BE2C (cell line): ENCODE measurements at places on chromosomes 3 and 15.

DNA sequence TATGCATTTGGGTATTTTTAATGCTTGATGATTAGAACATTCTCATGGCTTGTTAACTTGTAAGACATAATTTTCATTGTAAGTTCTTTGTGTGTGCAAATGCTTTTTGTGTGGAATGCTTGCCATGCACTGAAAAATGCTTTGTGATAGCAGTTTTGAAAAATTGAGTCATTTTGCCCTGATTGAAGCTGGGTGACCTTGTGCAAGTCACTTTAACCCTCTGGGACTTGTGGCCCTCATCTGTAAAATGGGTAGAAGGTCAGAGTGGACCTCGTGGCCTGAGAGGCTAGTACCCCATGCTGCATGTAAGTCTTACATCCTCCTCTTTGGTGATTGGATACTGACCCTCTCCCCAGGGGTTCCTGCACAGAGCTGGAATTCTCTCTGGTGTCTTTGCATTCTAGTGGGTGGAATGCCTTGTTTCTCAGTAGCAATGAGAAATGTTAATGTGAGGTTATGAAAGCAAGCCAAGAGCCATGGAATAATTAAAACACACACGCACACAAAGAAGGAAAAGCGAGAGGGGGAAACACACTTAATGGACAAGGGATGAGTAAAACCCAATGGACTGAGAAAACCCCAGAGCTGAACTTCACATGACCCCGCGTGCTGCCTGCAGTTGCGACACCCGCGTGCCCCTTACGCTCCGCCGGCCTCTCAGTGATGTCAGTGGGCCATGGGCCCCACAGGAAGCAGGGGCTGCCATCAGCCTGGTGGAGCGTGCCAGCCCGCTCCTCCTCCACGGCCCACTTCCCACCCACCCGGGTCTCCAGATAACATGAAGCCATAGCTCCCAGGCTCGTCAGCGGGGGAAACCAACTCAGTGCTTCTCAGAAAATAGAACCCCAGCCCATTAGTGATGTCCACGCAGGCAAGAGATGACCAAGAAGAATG, 44.0 kb downstream of the SMAD3 start:
- no peak for DNase-seq

- no peak for DNase-seq
Measured at GRCh38 chr3:33786565-33787327, 11.7 kb upstream of the PDCD6IP start.

GRCh38 chr15:67024998-67025368, 40.4 kb upstream of the SMAD3 start:
- DNase-seq: no peak

GRCh38 chr3:9322780-9323179, 40.1 kb upstream of the THUMPD3 start:
- DNase-seq: no peak

GRCh38 chr3:195036974-195037373, 234.0 kb downstream of the XXYLT1 start:
- DNase-seq: no peak

GRCh38 chr3:194407423-194407822, 8.4 kb upstream of the GP5 start:
- DNase-seq: no peak

GRCh38 chr3:115658337-115659181, 35.2 kb downstream of the GAP43 start:
- peak; percentile 90 for DNase-seq

GRCh38 chr3:32184187-32184730, 54.2 kb upstream of the CMTM8 start:
- no peak for DNase-seq

DNA sequence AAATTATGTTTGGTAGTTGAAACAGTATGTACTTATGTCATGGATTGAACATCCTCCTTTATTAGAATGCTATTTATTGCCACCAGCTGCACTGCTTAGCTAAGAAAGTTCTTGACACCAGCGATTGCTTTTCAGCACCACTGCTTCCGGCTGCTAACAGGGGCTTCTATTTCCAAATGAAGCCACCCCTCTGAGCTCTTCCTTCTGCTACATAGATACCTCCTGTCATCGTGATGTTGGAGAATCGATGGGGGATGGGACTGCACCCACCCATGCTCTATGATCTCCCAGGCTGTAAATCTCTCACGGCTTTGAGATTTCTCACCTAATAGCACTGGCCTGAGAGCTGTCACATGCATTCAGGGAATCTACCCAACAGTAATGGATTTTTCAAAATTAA, 259.2 kb downstream of the MEIS2 start:
- DNase-seq: no peak

DNA sequence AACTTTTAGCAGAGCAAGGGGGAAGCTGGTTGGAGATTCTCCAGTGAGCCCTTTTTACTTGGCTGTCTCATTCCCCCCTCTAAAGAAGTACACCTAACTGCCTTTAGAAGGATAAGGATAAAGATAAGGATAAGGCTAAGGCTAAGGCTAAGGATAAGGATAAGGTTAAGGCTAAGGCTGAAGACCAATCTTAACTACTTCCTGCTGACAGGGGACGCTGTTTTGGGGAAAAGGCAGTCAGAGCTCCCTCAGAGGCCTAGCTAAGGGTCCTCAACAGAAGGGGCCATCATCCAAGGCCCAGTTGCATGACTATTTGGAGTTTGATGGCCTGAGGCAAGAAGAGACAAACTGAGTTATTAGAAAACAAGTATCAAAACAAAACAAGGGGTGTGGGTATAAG, 94.3 kb upstream of the ARPP21 start:
- DNase-seq: no peak

GRCh38 chr3:184154885-184155643, at the start of gene DVL3:
Gene DVL3 (plus strand): TSS chr3:184155377. CDS start chr3:184155636, 259 bp downstream.
- peak; percentile 66 for DNase-seq

DNA sequence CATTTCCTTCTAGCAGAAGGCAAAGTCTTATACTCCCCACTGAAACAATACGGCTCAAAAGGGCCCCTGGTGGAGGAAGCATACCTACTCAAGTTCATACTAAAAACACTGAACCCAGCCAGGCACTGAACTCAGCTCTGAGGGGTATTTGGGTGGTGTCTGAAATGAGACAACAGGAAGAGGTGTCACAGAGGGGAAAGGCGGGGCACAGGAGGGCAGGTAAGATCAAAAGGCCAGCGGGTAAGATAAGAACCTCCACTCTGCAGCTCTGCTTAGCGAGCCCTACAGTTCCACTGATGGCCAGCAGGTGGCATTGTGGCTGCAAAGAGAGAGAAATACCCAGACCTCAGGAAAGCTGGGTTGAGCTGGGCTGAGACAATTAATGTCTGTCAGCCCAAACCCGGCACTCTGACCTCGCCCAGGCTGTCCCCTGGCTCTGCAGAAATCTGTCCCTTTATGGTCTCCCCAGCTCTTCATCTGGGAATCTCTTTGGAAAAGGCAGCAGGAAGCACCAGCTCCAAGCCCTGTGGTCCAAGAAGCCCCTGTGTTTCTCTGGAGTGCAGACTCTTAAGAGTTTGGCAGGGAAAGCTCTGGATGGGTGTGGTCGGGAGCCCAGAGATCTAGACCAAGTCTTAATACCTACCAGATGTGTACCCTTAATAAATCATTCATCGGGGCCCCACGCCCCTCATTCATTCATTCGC, 8.4 kb downstream of the MFGE8 start:
- DNase-seq: peak; percentile 83

DNA sequence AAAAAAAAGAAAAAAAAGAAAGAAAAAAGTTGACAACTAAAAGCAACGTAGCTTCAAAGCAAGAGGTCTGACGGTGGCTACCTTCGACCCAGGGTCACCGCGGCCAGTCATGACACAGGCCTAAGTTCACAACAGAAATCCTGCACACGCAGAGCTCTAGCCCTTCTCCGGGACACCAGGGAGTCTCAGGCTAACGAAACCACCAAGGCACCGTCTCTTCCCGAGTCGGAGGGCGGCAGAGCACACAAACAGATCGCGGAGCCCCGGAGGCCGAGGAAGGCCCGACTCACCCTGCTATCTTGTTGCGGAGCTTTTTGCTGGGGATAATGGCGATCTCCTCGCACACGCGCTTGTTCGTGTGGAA, 584 bp downstream of the RPS17 start:
- no peak for DNase-seq

GRCh38 chr15:98321896-98322295, 326.4 kb upstream of the IGF1R start:
- no peak for DNase-seq

GRCh38 chr3:26963361-26963743, 340.8 kb downstream of the LRRC3B start:
- DNase-seq: no peak

DNA sequence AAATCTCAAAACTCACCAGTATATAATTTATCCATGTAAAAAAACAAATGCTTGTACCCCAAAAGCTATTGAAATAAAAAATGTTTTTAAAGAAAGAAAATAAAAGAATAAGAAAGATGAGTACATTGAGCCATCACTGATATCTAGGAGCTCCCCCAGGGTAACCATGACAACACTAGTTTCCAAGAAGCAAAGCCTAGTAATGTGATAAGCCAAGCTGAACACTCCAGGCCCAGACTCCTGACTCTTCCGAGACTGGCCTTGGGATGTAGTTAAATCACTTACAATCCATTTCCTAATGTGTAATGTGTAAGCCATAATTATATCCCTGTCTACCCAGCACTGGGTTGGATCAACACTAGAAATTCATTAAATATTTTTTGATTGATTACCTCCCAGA, 21.1 kb upstream of the ATP8B4 start:
- no peak for DNase-seq

GRCh38 chr3:156594219-156594683, 39.3 kb upstream of the SSR3 start:
- no peak for DNase-seq

- no peak for DNase-seq
Measured at GRCh38 chr3:184880276-184881019, 68.5 kb downstream of the VPS8 start.

DNA sequence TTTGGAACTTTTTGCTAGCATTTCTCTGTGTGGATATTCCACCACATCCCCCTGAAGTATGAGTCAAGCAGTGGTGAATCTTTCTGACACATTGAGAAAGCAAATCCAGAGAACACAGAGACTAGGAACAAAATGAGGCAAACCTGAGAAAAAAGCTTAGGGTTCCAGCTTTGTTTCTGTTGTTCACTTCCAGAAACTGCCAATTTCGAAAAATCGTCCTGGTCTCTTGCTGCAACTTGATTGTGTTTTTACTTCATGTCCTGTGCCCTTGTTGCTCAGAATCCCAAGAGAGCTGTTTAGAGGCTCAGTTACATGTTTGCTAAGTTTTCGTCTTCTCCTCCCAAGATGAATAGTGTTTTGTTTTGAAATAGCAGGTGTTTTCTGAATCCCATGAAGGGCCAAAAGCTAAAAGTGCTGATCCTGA, 13.7 kb downstream of the MAP2K1 start:
- no peak for DNase-seq

GRCh38 chr15:35491999-35492398, 54.0 kb downstream of the DPH6 start:
- DNase-seq: no peak

- DNase-seq: no peak
Measured at GRCh38 chr3:33795856-33796536, 2.4 kb upstream of the PDCD6IP start.

GRCh38 chr3:10619989-10620832, 114.8 kb upstream of the ATP2B2 start:
- DNase-seq: peak; percentile 29

GRCh38 chr3:116425126-116425525, 20.2 kb downstream of the LSAMP start:
- DNase-seq: no peak

- no peak for DNase-seq
Measured at GRCh38 chr3:181344331-181344730, 354.8 kb upstream of the DNAJC19 start.

DNA sequence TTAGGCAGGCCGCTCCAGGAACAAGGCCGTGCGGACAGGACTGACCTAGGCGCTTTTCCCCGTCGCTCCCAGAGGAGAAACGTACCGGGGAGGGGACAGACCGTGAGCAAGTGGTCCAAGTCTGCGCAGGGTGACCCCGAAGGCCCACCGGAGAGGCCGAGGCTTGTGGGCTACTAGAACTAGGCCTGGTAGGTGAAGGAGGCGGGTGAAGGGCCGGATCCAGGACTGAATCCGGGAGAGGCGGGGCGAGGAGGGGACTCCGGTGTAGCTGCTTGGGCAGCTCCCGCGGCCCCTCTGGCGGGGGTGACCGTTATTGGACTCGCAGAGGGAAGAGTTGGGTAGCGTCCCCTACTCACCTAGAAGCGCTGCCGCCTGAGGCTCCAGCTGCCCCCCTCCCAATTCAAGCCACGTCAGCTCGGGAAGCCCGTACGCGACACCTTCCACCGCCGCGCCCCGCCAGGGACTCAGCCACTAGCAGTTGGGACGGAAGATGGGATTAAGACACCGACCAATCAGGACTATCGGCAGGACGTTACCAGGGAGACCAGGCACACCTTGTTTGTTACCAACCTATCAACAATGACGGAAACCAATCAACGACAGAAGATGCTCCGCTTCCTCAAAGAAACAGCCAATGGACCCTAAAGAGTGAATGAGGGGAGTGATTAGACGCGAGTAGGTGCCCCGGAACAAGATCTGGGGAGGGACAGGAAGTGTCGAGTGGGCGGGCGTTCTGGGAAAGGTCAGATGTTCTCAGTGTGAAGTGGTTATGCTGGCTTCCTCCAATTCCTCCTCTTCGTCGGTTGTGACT, at the start of gene GOLGB1:
Gene GOLGB1, minus strand, starts transcription at position 466 of the 811 bp plus-strand sequence. CDS start 18,770 bp downstream, outside the sequence.
- DNase-seq: peak; percentile 91

GRCh38 chr3:31819441-31819840, 161.6 kb downstream of the OSBPL10 start:
- DNase-seq: no peak

DNA sequence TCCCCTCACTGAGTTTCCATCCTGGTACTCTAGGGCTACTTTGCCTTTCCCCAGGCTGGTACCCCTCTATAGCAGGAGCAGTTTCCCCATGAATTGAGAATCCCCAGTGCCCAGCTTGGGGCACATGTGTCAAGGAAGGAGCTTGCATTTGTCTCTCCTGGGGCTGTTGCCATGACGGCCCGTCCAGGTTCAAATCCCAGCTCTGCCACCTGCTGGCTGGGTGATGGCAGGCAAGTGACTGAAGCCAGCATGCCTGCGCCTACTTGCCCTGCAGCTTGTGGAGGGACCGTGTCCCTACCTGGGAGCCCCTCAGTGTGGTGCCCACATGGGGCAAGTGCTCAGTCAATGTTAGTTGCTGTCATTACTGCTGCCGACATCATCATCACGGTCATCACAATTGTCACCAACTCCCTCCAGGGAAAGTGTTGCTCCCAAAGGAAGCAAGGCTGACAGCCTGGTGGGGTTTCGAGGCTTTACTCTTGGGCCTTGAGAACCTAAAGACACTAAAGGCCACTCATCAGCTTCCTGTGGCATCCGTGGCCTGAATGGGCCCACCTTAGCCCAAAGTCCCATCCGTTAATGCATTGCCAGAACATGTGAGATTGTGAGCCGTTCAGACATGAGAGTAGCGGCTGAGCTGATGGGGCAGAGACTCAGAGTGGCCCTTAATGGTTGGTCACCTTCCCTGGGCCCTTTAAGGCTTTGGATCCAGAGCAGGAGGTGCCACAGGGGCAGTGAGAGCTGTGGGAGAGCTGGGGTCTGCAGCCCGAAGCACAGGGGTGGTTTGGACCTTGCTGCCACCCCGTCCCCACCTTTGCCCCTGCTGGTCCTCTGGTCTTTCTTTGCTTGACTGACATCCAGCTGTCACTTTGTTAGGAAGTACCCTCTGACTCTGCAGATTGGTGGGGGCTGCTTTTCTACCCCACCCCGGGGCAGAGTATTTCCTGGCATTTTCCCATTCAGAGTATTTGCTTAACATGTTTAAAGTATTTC, 144.4 kb downstream of the DNAJB8 start:
- DNase-seq: peak; percentile 42
